ENCODE measurements at places on chromosomes 11 and 22. TPM values are rescaled to one million over a fixed set of nuclear protein-coding genes. Genes with fewer than 3 reads are reported as not detected.

Gene PRG3
- total RNA-seq: not detected

Gene TYR
- total RNA-seq: not detected

Gene NXPE4
- not detected for total RNA-seq

Gene ALX4
- total RNA-seq: not detected

Gene RBFOX2
- 0.45 TPM for total RNA-seq

Gene IL18BP
- 17.4 TPM for total RNA-seq

Gene CASP12
- total RNA-seq: not detected

Gene AAMDC
- 6.2 TPM for total RNA-seq

Gene KRTAP5-2
- not detected for total RNA-seq

Gene FGF19
- not detected for total RNA-seq

DNA sequence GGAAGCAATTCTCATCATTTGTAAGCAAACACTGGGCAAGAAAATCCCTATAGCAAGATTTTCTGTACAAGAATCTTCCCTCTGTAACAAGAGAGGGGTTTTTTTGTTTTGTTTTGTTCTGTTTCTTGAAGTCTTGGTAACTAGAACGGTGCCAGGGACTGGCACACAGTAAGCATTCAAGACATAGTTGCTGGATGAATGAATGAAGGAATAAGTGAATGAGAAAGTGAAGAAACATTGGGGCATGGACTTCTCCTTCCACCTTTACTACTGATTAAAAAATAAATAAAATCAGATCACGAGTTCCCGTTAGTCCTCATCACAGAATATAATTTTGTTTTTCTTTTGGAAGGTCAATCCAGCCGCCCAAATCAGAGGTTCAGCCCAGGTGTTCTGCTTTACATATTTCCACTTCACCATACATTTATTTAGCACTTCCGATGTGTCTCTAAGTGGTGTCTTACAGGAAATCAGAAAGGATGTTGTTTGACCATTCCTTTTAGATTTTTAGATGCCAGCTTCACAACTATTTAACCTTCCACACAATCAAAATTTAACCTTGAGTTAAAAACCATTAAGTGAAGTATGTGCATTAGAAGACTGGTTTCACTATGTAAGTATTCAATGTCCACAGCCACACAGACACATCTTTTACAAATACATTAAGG lies 281.2 kb downstream of the CADM1 start:
- DNase-seq: no peak

DNA sequence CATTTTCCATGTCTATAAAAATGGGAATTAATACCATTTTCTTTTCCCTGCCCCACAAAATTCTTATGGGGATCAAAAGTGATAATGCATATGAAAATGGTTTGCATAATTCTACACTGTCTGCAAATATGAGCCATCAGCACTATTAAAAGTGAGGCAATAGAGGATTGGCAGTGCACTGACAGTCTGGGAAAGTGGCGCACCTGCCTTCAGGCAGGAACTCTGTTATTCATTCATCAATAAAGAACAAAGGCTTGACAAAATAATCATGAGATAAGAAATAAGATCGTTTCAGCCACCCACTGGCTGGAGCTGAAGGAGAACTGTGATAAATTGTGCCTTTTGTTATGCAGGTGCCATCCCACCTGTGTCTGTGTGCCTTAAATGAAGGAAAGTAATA lies 49.5 kb downstream of the ARFGAP2 start:
- DNase-seq: no peak

- peak; percentile 93 for DNase-seq
Observed at GRCh38 chr11:57792060-57792541, 30.5 kb downstream of the CTNND1 start.

- DNase-seq: no peak
Observed at GRCh38 chr11:46524201-46524770, 69.5 kb downstream of the AMBRA1 start.

DNA sequence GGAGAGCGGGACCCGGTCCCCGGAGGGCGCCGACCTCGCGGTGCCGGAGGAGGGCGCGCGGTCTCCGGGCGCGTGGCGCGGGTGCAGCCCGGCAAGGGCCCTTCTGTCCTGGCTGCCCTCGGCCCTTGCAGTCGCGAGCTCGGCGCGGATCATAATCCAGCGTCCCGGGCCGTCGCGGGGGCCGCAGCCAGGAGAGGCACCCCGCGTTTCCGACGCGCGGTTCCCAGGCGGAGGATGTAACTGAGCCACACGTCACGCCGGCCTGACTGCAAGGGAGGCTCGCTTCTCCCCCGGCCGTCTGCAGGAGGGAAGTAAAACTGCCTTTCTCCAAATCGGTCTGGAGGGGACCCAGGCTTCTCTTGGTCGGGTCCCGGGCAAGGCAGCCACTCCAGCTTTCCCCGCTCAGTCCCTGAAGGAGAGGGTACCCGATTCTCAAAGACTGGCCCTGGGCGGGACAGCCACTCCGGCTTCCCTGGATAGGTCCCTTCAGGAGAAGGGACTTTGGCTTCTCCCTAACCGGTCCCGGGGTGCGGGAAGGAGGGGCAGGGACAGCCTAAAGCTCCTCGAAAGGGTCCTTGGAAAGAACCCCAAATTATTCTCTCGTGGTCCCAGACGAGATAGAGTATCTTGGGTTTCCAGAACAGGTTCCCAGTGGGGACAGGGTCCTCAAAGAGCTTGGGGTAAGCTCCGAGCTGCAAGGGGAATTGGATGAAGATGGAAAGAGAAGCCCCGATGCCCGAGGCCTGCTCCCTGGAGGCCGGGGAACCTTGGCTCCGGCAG lies 836 bp downstream of the SPON1 start:
- DNase-seq: no peak

GRCh38 chr11:44826922-44827643 lies 100.3 kb downstream of the TSPAN18 start:
- no peak for DNase-seq

DNA sequence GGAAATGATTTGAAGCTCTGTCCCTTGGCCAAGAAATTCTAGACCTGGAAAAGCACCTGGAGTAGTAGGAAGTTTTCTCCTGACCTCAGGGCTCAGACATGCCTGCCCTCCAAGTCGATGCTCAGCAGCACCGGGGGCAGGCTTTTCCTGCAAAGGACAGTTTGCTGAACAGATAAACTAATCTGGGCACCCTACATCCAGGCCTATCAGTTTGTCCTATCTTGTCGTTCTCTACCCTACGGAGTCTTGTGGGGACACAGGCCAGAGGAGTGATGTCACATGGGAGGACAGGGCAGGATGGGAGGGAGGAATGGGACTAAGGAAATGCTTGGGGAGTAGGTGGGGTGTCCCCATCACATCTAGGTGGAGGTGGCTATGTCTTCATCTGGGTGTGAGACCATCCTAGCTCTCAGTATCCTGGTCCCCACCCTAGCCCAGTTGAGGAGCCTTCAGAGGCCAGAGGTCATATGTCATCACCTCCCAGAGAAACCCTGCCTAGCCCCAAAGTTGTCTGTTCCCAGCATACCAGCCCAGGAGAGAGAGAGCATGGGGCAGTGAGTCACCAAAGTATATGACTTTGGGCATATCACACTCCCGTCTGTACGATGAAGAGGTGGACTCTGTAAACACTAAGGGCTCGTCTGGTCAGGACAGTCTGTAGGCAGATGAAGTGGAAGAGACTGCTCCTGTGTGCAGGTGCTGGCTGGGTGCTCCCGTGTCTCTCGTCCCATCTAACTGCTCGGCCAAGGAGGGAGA lies 18.1 kb upstream of the FCHSD2 start:
- DNase-seq: no peak

- no peak for DNase-seq
Observed at GRCh38 chr11:13463779-13464290, 813 bp upstream of the BTBD10 start.

DNA sequence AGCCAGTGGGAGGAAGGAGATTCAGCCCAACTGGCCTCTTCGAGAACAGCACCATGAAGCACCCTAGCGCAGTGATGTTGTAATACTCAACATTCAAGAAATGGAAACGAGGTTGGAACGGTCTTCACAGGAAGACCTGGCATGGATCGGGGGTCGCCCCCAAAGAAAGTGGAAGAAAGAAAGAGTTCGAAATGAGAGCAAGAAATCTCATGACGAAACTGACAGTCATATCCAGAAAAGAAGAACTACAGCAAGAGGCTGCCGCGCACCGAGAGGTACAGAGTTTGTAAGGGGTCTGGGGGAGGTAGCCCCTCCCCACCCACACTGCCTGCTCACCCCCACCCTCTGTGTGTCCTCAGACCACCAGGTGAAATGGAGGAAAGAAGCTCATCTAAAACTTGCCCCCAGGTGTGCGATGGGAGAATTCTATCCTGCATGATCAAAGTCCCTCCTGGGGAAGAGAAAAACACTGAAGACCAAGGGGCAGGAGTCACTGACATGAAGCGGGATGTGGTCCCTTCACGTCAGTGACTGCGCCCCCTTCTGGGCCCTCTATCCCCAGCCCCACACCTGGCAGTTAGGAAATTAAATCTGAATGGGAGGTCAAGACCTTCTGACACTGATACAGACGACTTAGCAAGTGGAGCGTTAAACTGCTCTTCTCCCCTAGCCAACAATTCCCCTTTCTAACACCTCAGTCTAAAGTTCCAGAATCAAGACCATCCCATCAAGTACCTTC lies 52.9 kb upstream of the SPATA19 start:
- no peak for DNase-seq

- DNase-seq: peak; percentile 56
Observed at GRCh38 chr22:41447435-41448188, 1.0 kb upstream of the TOB2 start.

DNA sequence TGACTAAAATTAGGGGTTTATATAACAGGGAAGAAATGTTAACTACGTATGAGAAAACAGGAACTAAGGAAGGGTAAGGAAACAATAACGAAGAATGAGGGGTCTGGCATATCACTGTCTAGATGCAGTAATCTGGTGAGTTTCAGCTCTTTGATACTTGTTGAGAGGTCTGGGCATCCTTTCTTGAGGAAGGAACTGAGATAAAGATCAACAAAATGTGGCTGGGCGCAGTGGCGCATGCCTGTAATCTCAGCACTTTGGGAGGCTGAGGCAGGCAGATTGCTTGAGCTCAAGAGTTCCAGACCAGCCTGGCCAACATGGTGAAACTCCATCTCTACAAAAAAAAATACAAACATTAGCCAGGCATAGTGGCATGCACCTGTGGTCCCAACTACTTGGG lies 2.7 kb downstream of the DCDC1 start:
- no peak for DNase-seq

- no peak for DNase-seq
Observed at GRCh38 chr11:123219066-123219690, 24.1 kb upstream of the CLMP start.

Data from naive thymus-derived CD4-positive, alpha-beta T cell (primary cell).